ENCODE measurements at places on chromosomes 1 and 21. TPM values are rescaled to one million over a fixed set of nuclear protein-coding genes. Genes with fewer than 3 reads are reported as not detected.
A peak's percentile ranks its signal among the peaks of the same experiment; 100 is the strongest.

The NES gene
- 47.9 TPM for total RNA-seq

The FCGR3A gene
- total RNA-seq, result 88.2 TPM

The NBPF4 gene
- total RNA-seq, result not detected

- H3K4me1 ChIP-seq, result peaks cover 2% of the 10 kb centered on the region
- H3K27me3 ChIP-seq, result no peaks in the 10 kb centered on the region
- H3K27ac ChIP-seq, result no peak overlapping the region
- no peak for DNase-seq
- H3K4me3 ChIP-seq, result no peak overlapping the region
- no peaks in the 10 kb centered on the region for H3K36me3 ChIP-seq
Observed at GRCh38 chr1:60425528-60425927, 352.0 kb upstream of the C1orf87 start.

DNA sequence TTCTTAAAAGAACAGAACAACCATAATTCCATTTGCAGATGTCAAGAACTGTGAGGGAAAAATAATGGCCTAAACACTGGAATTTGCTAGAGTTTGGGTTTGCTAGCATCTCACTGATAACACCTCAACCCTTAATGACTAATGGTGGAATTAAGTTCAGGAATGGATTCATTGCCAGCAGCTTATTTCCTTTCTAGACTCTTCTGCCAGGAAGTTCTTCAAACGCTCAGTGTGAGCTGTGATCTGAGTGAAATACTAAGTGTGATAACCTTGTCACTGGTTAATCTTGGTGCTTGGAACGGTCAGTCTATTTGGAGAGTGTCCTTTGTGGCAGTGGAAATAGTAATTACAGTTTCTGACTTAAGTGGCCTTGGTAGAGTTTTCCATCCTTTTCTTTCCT, 21.6 kb upstream of the PLEKHM2 start:
- no peaks in the 10 kb centered on the region for H3K27me3 ChIP-seq
- H3K27ac ChIP-seq, result no peak overlapping the region
- H3K4me1 ChIP-seq, result no peaks in the 10 kb centered on the region
- H3K36me3 ChIP-seq, result no peaks in the 10 kb centered on the region
- no peak for DNase-seq

DNA sequence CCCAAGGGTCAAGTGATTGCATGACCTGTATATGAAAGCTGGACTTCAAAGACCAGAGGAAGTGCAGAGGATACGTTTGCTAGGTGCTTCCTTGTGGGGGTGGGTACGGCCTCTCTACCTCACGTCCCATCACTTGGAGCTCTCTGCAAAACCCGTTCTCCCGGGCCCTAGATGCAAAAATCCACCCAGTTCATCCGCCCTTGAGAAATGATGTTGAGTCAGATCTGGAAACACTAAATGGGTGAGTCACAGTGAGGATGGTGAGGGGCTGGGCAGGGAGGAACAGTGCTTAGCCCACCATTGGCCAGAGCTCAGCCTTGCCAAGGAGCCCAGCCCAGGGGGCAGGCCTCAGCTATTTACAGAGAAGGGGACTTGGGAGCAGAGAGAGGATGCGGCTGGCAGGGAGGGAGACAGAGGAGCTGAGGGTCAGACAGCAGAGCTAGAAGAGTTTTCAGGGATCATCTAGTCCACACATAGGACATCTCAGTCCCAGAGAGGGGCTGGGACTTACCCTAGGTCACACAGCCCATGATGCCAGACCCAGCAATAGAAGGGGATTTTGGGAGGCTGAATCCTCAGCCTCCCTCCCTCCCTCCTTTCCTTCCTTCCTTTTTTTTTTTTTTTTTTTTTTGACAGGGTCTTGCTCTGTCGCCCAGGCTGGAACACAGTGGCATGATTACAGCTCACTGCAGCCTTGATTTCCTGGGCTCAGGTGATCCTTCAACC, 14.6 kb downstream of the ARHGEF10L start:
- no peaks in the 10 kb centered on the region for H3K36me3 ChIP-seq
- DNase-seq, result peak; percentile 84
- no peak overlapping the region for H3K4me3 ChIP-seq
- H3K27ac ChIP-seq, result peak overlapping the region; percentile 99
- H3K27me3 ChIP-seq, result no peaks in the 10 kb centered on the region
- H3K4me1 ChIP-seq, result no peaks in the 10 kb centered on the region

DNA sequence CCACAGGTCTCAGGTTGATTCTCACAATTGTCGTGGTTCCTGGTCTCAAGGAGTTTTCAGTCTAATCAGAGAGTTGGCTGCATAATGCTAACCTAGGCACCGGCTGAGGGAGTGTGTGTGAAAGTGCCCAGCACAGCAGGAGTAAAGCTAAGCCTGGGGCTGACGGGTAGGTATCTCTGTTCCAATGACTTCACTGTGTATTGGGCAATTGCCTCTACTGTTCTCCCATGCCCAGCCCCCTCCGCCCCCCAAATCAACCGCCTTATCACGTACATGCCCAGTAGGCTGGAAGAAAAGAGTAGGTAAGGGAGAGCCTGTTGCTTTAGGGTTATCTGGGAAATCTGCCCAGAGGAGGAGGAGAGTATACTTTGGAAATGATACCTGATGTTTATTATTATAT, 54.7 kb downstream of the MRPS6 start:
- H3K27ac ChIP-seq, result peak overlapping the region; percentile 90
- no peak for DNase-seq
- no peaks in the 10 kb centered on the region for H3K36me3 ChIP-seq
- H3K4me3 ChIP-seq, result no peak overlapping the region
